Stimulated activated CD4-positive, alpha-beta T cell treated with anti-CD3 and anti-CD28 coated beads, Interleukin-1b, Interleukin-23, amount 100 ng/mL, for 1 hour (primary cell): ENCODE measurements at places on chromosomes 13 and 19.

- no peak for DNase-seq
Observed at GRCh38 chr19:20422216-20423205, 143.1 kb downstream of the ZNF737 start.

- no peak for DNase-seq
Observed at GRCh38 chr19:38710928-38711725, 33.1 kb downstream of the CAPN12 start.

DNA sequence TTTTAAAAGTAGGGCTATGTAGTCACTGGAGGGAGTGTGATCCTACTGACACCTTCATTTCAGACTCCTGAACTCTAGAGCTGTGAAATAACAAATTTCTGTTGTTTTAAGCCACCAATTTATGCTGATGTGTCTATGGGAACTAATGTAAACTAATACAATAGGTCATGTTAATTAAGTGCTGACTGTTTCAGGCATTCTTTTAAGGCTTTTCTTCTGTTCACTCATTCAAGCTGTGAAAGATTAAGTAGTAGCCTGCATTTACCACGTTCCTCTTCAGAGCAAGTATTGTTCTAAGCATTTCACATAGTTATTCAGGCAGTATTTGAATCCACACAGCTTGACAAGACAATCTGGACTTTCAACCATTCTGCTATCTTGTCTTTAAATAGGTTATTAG, 1135.0 kb downstream of the SLITRK1 start:
- DNase-seq = no peak

GRCh38 chr13:48727241-48728011, 73.7 kb downstream of the CYSLTR2 start:
- DNase-seq = no peak
